ENCODE measurements at places on chromosomes 16 and 17. TPM values are rescaled to one million over a fixed set of nuclear protein-coding genes. Genes with fewer than 3 reads are reported as not detected.

- no peaks in the 10 kb centered on the region for H3K4me1 ChIP-seq
- DNase-seq: peak; percentile 78
- no peak overlapping the region for H3K27ac ChIP-seq
- no peaks in the 10 kb centered on the region for H3K36me3 ChIP-seq
- no peaks in the 10 kb centered on the region for H3K27me3 ChIP-seq
Observed at GRCh38 chr17:51435641-51436091, 175.3 kb downstream of the UTP18 start.

GRCh38 chr16:7140899-7141298 lies 191.7 kb upstream of the RBFOX1 start:
- no peaks in the 10 kb centered on the region for H3K36me3 ChIP-seq
- no peak overlapping the region for H3K27ac ChIP-seq
- no peak for DNase-seq
- H3K27me3 ChIP-seq: no peaks in the 10 kb centered on the region

- no peak overlapping the region for H3K27ac ChIP-seq
- H3K36me3 ChIP-seq: no peaks in the 10 kb centered on the region
- DNase-seq: no peak
- H3K4me3 ChIP-seq: peak overlapping the region; percentile 57
Observed at GRCh38 chr17:49967621-49968404, 1.2 kb upstream of the DLX4 start.

DNA sequence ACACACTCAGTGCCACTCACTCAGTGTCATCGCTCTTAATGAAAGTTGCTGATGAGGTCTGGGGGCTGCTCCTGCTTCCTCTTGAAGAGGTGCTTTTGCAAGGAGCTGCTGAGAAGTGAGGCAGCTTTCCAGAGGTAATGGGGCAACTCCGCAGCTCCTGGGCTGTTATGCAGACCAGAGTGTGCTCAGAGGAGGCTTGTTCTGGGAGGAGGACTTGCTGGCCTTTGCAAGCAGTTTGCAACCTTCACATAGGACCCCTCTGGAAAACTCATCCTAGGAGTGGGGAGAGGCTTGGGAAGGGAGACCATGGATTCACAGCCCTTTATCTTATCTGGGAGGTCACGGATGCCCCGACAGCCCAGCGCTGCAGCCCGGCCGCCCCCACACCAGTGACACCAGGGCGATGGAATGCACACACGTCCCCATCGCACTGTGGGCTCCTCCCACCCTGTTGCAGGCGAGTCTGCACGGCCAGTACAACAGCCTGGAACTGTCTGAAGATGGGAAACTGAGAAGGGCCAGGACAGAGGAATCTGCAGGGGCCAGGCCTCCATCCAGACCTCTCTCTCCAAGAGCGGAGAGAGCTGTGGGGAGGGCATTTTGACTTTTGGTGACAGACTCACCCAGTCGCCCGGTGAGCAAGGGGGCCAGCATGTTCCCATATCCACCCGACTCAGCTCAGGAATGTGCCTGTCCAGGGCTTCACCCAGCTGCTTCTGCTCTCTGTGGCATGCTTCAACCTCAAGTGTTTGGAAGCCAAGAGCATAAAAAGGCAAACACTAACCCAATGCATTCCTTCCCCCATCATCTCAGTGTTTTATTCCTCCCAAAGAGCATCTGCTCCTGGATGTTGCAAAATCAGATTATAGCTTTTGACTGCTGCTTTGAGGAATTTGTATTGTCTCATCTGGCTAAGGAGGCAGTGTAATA lies 78.6 kb upstream of the ZNF469 start:
- no peak overlapping the region for H3K27ac ChIP-seq
- no peaks in the 10 kb centered on the region for H3K4me1 ChIP-seq
- no peak for DNase-seq
- H3K36me3 ChIP-seq: no peaks in the 10 kb centered on the region

DNA sequence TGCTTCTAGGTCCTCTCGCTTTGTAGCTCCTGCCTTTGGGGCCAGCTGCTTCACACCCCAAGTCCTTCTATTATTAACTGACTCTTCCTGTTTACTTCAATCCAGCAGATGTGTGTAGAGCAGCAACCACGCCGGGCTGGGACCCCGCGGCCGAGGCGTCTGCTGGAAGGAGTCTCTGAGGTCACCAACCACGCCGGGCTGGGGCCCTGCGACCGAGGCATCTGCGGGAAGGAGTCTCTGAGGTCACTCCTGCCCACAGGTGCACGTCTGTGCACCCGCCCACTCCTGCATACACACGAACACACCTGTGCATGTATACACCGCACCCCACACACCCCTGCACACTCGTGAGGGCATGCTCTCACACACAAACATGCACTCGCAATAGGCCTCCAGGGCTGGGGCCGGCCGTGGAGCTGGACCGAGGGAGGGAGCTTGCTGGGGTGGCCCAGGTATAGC lies 7.8 kb upstream of the TEX19 start:
- no peak for DNase-seq
- H3K36me3 ChIP-seq: no peaks in the 10 kb centered on the region
- no peaks in the 10 kb centered on the region for H3K4me1 ChIP-seq
- no peak overlapping the region for H3K27ac ChIP-seq

DNA sequence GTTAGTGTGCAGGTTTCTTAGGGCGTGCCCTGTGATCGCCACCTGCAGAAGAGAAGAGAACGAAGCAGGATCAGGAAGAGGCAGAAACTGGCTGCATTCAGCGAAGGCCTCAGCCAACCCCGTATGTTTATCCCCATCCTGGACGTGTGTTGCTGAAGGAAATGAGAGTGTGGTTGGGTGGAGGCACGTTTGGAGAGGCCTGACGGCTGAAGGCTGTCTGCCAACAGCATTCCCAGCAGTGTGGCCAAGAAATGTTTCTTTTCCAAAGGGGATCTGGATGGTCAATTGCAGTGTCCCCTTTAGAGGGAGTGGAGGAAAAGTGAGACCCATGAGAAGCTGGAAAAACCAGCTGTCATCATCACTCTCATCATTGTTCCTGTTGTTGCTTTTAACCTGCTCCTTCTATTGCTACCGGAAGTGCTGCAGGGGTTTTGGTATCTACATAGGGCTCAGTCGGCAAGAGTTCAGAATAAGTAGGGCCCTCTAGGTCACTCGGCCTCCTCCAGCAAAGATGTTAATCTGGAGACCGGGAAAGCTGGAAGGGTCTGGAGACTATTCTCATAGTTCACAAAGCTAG lies 46.5 kb upstream of the SLC47A1 start:
- H3K27me3 ChIP-seq: no peaks in the 10 kb centered on the region
- H3K4me3 ChIP-seq: no peak overlapping the region
- no peaks in the 10 kb centered on the region for H3K36me3 ChIP-seq

The NPIPA1 gene
- 75.0 TPM for total RNA-seq
